CD4-positive, alpha-beta T cell treated with Interleukin-10 for 1 hour (primary cell): ENCODE measurements at places on chromosomes 13 and 19.

- DNase-seq, result no peak
Observed at GRCh38 chr13:50711131-50711815, 132.2 kb downstream of the DLEU7 start.

- no peak for DNase-seq
Observed at GRCh38 chr19:4966591-4966990, 2.3 kb upstream of the KDM4B start.

- no peak for DNase-seq
Observed at GRCh38 chr19:50708179-50708879, 11.3 kb downstream of the SHANK1 start.

DNA sequence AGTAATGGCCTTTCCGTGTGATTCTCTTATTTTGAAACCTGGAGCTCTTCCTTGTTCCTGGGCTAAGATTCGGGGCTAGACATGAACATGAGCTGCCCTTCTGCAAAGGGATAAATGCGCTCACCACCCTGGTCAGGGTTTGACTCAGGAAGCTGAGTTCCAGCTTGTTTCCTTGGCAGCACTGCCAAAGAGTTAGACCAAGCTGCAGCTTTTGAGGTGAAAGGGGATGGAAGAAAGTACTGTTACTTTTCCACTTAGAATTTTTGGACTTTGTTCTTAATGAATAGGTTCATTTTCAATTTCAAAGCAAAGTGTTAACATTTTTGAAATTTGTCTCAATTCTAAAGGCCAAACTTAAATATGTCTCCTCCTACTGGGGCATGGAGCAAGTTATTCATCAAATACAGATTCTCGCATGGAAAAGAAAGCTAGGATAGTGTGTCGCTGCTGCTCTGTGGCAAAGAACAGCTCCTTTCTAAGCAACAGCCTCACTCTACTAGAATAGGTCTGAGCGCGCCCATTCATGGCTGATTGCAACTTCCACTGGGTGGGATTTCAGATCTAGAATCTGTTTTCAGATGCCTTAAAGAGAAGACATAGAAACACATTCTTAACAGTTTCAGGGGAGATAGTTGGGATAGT, 2.2 kb downstream of the RGCC start:
- peak; percentile 33 for DNase-seq

DNA sequence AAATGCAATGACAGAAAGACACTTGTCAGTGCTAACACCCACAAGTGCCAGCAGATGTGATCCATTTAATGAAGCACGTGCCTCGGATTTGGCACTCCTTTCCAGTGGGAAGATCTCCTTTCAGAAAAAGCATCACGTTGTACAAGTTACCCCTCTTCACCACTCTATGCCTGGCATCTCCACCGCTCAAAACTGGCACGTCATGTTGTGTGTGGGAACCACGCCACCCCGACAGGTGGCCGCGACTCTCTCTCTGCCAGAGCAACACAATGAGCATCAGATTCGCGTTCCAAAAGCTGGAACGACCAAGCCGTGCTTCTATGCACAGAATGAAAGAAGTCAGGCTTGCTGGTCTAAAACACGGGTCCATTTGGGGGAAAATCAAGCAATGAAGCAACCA, 24.3 kb downstream of the TMTC4 start:
- DNase-seq, result no peak

- DNase-seq, result no peak
Observed at GRCh38 chr13:76651286-76651685, 234.9 kb downstream of the KCTD12 start.

- DNase-seq, result no peak
Observed at GRCh38 chr19:1460033-1460995, 10.4 kb downstream of the APC2 start.

GRCh38 chr13:22175815-22176214, 504.9 kb downstream of the FGF9 start:
- no peak for DNase-seq

DNA sequence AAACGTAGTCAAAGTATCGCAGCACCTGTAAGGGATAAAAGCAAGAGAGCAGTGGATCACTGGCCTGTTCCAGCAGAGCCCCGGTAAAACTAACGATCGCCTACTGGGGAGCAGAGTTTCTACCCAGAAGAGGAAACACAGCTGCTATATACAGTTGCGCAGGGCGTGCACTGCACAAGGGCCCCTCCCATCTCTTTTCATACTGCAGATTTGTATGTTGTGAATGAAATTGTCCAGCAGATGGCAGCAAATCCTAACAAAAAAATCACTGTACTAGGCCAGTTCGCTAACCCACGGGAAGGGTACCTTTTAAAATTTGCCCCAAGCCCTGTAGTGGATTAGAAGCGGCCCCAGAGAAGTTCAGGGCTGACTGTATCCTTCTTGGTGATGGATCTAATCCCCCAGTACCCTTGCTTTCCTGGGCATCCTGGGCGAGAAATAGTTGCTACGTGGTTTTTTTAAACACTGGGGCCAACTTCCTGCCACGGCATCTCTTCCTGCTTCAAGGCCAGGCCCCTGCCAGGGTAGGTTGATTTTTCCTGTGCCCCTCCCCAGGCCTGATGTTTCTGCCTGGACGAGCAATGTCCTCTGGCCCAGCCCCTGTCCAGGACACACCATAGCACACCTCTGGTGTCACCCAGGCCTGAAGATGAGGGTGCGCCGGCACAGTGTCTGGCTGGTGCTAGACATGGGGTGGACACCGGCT, 127.0 kb downstream of the IER2 start:
- DNase-seq, result peak; percentile 89

DNA sequence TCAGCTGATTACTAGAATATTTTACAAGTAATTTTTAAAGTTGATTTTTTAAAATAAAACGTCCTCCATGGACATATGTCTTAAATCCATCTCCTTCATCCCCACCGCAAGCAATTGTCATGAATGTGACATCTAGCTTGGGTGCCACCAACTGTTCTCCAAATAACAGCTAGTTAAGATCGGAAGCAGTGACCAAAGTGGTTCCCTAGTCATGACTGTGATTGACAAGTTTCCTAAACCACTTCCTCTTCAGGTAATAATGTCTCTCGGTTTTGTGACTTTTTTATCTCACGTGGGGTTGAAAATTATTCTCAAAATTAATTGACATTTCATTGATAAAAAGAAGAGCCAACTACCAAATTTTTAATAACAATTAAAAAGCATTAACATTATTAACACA, 135.3 kb upstream of the MIR17HG start:
- no peak for DNase-seq

- DNase-seq, result peak; percentile 77
Observed at GRCh38 chr19:33302175-33302973, at the start of gene CEBPA. CEBPA (minus strand) TSS chr19:33302534; CDS start chr19:33302414, 120 bp downstream.
